Aorta (tissue), 5 donors: ENCODE measurements at places on chromosomes 1 and 21. TPM values are rescaled to one million over a fixed set of nuclear protein-coding genes. Genes with fewer than 3 reads are reported as not detected.

CLDN8 gene
- not detected for total RNA-seq

SPRR2F gene
- total RNA-seq, result not detected

RNU1-3 gene
- 8,154 TPM for total RNA-seq

TLCD4 gene
- total RNA-seq, result 17.3 TPM

DPH5 gene
- 17.0 TPM for total RNA-seq

CFHR3 gene
- total RNA-seq, result 1.2 TPM

FCGR3A gene
- total RNA-seq, result 88.2 TPM

APCS gene
- total RNA-seq, result not detected

ATF6 gene
- 30.4 TPM for total RNA-seq

PGBD5 gene
- total RNA-seq, result 0.39 TPM

LCE3A gene
- total RNA-seq, result not detected

SPATA21 gene
- total RNA-seq, result not detected

PODN gene
- 54.8 TPM for total RNA-seq

ELAPOR1 gene
- total RNA-seq, result 0.55 TPM

SGIP1 gene
- total RNA-seq, result 51.8 TPM

NCSTN gene
- total RNA-seq, result 56.4 TPM

LRRC53 gene
- total RNA-seq, result not detected

GPR37L1 gene
- total RNA-seq, result 0.06 TPM

ARMH1 gene
- total RNA-seq, result 1.5 TPM

GRIK1 gene
- not detected for total RNA-seq

RASAL2 gene
- 37.3 TPM for total RNA-seq

L1TD1 gene
- total RNA-seq, result 0.68 TPM

CSMD2 gene
- total RNA-seq, result 2.4 TPM

TP73 gene
- total RNA-seq, result 0.18 TPM

PCAT6 gene
- 1.7 TPM for total RNA-seq

KRTAP19-1 gene
- not detected for total RNA-seq

DPT gene
- 73.2 TPM for total RNA-seq

DENND2C gene
- total RNA-seq, result 5.9 TPM

NECTIN4 gene
- total RNA-seq, result 0.24 TPM

LCE1C gene
- total RNA-seq, result not detected

CRNN gene
- total RNA-seq, result not detected

FCER1G gene
- 64.3 TPM for total RNA-seq

CLCA1 gene
- 0.15 TPM for total RNA-seq

MYBPH gene
- not detected for total RNA-seq

MACF1 gene
- 613 TPM for total RNA-seq

SHE gene
- total RNA-seq, result 44.1 TPM

CCDC27 gene
- not detected for total RNA-seq

KRTAP10-9 gene
- not detected for total RNA-seq

NTNG1 gene
- total RNA-seq, result 1.8 TPM

EXO1 gene
- 0.65 TPM for total RNA-seq

CELF3 gene
- total RNA-seq, result not detected

REN gene
- not detected for total RNA-seq

UBXN10 gene
- total RNA-seq, result 0.33 TPM

DNALI1 gene
- 6.2 TPM for total RNA-seq

OR10J1 gene
- total RNA-seq, result not detected

GTF2B gene
- total RNA-seq, result 20.9 TPM

ST6GALNAC5 gene
- total RNA-seq, result 11.7 TPM

CLCA4 gene
- total RNA-seq, result 0.18 TPM

ANKRD65 gene
- total RNA-seq, result 6.9 TPM

CA14 gene
- total RNA-seq, result not detected

FOXD2 gene
- total RNA-seq, result 1.6 TPM

KCNJ10 gene
- total RNA-seq, result 0.24 TPM
